ENCODE measurements at places on chromosomes 5 and 9.
A peak's percentile ranks its signal among the peaks of the same experiment; 100 is the strongest.

GRCh38 chr9:120558454-120558853, 21.5 kb downstream of the CDK5RAP2 start:
- no peak for DNase-seq

DNA sequence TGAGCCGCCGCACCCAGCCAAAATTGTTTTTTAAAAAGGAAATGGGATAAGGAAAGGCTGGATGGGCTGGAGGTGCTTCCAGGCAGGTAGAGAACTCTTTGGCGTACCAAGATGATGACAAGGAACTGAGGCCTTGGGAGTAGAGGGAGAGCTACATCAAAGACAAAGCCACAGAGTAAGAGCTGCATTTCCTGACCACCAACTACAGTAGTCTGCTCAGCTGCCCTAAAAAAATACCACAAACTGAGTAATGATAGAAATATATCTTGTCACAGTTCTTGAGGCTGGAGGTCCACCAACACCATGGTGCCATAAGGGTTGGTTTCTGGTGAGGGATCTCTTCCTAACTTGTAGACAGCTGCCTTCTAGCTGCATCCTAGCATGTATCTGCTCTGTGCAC, 8.2 kb downstream of the OR1K1 start:
- DNase-seq: no peak

- no peak for DNase-seq
These were observed 79.3 kb downstream of the EPB41L4A start for GRCh38 chr5:112339761-112340160.

DNA sequence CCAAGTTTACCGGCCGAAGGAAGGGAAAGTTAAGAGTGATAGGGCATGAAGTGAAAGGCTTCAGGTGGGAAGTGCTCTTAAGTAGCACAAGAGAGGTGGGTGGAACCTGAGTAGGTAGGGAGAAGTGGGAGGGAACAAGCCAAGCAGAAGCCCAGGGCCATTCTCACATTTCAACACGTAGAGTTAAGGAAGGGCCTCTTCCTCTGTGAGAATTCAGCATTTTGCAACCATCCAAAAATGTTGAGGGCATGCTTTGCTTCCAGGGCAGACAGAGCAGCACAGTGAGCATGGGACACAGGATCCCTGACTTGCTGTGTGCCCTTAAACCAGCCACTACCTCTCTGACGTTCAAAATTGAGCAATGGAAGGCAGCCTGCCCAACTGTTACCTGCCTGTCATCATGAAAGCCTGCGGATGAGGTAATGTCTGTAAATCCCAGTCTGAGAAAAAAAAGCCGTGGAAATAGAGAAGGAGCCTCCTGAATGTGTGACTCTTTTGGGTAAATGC, 3.3 kb downstream of the CYFIP2 start:
- no peak for DNase-seq

GRCh38 chr9:130304116-130304515, 38.6 kb downstream of the HMCN2 start:
- DNase-seq: no peak

DNA sequence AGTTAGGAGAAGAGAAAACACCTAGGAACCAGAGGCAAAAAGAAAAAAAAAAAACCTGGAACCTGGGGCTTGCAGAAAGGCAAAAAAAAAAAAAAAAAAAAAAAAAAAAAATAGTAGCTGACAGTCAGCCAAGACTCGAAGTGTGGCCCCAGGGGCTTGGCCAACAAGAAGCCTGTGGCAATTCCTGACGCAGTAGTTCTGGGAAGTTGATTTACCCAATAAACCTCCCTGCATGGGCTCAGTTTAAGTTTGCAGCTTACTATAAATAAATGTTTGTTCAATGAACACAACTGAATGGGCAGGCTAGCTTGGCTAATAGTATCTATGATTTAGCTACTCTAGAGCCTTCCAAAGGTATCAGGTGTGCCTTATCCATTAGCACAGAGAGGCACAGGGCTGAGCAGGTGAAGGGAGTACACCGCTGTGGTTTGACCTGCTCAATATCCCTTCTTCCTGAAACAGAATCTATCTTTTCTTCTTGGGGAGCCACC, 21.3 kb upstream of the GLRX start:
- DNase-seq: no peak

DNA sequence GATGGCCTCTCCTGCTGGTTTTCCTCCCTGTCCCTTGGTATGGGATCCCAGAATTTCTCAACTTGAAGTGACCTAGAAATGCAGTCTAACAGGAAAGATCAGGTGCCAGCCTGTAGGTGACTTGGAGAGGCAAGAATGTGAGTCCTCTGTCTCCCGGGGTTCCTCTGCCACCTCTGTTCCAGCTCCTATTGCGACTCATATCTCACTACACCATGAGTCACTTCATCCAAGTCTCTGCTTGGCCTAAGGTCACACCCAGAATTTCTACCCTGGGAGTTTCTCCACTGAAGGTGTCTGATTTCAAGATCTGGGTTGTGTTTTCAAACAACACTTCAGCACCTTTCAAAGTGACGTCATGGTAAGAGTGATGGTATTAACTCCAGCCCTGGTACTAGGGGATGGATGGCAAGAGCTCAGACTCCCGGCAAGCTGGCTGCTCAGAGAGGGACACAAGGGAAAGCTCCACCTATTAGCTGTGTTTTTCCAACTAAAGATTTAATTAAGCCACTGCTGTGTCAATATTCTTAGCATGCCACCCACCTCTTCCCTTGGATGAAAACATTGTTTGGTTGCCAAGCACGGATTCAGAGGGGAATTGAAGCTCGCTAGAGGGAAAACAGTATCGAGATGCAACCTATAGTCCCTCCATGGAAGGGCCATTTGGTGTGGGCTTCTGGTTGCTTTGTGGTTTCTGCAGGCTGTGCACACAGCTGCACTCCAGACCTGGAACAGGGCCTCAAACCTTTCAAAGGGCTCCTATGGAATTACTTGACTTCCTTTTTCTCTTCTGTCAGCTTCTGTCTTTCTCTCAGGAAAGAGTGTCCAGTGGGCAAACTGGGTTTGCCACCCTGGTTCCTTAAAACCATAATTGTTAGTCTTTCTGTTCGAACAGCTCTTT, 205.7 kb downstream of the GAS1 start:
- no peak for DNase-seq

- no peak for DNase-seq
These were observed 8.0 kb downstream of the BRD3 start for GRCh38 chr9:134059661-134060395.

DNA sequence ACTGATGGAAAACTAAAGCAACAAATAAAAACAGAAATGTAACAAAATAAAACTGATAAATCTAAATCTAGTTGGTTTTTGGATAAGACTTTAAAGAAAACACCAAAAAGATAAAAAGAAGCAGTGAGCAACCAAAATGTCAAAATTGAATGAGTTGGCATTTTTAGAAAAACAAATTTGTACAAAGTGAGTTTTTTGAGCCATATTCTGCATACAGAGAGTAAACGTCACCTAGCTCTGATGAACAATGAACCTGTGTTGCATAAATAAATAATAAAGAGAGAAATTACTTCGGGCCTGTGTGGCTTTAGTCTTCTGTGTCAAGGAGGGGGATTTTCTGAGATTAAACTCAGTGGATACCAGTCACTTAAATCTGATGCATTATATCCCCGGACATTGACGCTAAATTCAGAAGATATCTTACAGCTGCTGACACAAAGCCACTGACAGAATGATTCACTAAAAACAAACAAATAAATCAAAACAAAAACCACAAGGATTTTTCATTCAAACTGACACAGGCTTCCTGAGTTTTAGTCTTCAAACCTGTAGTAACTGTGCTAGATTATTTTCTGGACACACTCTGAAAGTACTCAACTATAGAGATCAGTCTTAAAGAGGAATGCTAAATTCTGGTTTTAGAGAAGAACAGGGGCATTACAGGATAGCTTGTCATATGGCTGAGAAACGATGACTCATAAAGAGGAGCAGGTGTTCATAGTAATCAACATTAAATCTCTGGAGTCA, 403.5 kb upstream of the ST8SIA4 start:
- DNase-seq: peak; percentile 67

GRCh38 chr9:34211395-34211794, 32.6 kb downstream of the UBAP1 start:
- DNase-seq: no peak

GRCh38 chr9:133051966-133052539, 9.7 kb upstream of the CEL start:
- no peak for DNase-seq

DNA sequence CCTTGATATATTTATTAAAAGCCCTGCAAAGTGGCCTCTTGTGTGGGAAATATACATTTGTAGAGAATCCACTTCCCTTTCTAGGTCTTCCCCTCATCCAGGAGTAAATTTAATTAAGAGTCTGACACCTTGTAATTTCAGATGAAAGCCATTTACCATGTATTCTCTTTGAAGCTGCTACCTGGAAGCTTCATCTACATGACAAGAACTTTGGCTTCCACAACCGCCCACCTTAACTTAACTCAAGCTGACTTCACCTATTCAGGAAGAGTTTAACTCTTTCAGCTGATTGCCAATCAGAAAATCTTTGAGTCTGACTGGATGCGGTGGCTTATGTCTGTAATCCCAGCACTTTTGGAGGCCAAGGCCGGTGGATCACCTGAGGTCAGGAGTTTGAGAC, 899.9 kb downstream of the TAF11L14 start:
- no peak for DNase-seq

GRCh38 chr5:18329328-18329727, 695.1 kb downstream of the TAF11L14 start:
- DNase-seq: no peak

- no peak for DNase-seq
These were observed 1503.4 kb upstream of the WWC1 start for GRCh38 chr5:166788050-166788449.

- peak; percentile 61 for DNase-seq
These were observed 57.7 kb downstream of the DUSP1 start for GRCh38 chr5:172713113-172713808.

DNA sequence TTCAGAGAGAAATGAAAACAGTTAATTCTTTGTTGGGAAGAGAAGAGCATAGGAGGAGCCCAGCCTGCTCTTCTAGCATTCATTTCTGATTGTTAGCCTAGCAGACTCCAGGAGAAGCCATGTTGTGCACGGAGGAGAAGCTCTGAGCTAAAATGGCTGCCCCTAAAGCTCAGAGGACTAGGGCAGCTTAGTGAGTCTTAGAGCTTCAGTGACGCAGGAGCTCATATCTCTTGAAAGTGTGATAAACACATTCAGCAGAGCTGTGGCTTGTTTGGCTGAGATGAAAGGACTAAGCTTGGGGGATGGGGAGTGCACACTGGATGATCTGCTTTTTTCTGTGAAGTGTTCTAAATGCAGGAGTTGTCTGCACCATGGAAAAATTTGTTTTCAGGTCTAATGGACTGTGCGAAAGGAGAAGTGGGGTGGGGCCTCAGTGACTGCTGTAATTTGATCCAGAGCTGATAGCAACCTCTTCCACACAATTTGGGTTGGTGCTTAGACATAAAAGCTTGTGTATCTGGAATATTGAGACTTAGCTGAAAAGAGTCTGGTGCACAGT, 58.5 kb downstream of the ZNF462 start:
- peak; percentile 96 for DNase-seq

DNA sequence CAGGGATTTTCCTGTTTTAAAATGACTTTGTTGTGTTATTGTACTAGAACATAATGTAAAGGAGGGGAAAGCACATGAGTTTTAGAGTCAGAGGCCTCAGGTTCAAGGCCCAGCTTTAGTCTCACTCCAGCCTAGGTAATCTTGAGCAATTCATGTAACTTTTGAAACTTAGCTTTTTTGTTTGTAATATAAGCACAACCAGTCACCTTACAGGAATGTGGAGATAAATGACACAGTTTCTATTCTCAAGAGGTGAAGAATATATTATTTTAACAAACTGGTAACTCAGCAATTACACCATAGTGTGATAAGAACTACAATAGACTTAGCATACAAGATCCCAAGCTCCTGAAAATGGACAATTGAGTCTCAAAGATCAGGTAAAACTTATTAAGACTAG, 51.2 kb downstream of the ADAMTS19 start:
- no peak for DNase-seq

- DNase-seq: no peak
These were observed 22.6 kb upstream of the PTGES start for GRCh38 chr9:129775448-129775798.

- DNase-seq: no peak
These were observed 746 bp upstream of the NPM1 start for GRCh38 chr5:171386861-171387344.

DNA sequence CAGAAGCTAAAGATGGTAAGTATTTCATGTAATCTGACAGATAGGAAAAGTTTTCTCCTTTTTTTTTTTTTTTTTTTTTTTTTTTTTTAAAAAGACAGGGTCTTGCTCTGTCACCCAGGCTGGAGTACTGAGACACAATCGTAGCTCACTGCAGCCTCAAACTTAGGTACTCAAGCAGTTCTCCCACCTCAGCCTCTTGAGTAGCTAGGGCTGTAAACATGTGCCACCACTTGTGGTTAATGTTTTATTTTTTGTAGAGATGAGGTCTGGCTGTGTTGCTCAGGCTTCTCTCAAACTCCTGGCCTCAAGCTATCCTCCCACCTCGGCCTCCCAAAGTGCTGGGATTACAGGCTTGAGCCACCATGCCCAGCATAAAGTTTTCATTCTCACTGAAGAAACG, 17.8 kb downstream of the CDK7 start:
- no peak for DNase-seq

GRCh38 chr9:5646116-5646515, 17.2 kb downstream of the RIC1 start:
- no peak for DNase-seq

- no peak for DNase-seq
These were observed 92.1 kb downstream of the DAB2IP start for GRCh38 chr9:121743441-121744001.

GRCh38 chr9:74691058-74691457, 193.9 kb downstream of the RORB start:
- DNase-seq: no peak

GRCh38 chr5:14166437-14166836, 23.3 kb downstream of the TRIO start:
- no peak for DNase-seq

DNA sequence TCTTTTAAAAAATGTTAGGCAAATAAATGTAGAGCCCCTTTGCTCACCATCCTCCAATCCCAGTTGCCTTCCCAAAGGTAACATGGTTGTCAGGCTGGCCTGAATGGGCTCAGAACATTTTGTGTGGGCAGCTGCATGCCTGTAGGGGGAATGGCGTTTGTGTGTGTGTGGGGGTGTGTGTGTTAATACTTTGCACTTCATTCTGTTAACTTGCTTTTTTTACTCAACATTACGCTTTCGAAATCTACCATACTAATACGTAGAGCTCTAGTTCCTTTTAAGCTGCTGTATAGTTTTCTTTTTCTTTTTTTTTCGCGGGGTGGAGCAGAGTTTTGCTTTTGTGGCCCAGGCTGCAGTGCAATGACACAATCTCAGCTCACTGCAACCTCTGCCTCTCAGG, 14.0 kb downstream of the MYOZ3 start:
- no peak for DNase-seq

- no peak for DNase-seq
These were observed 31.6 kb downstream of the NSUN2 start for GRCh38 chr5:6601271-6601670.

DNA sequence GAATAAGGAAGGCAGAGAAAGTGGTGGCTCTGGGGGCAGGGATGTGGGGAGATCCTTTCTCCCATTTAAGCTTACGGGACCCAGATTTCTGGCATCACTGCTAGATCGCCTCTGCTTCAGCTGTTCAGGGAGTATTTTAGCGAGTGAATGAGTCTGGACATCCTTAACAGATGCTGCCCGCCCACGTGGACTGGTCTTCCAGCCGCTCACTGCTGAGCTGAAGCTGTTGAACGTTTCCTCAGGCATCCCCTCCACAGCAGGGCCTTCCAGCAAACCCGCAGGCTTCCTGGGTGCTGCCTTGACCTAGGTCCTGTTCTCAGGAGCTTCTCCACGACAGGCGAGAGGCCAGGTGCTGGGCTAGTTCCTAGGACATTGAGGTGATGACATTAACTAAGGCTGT, 144.4 kb upstream of the EFNA5 start:
- no peak for DNase-seq
